Effector CD8-positive, alpha-beta T cell (primary cell): ENCODE measurements at places on chromosomes 11 and 22.

GRCh38 chr11:65216830-65217229 lies 35.1 kb downstream of the CAPN1 start:
- no peak for DNase-seq

DNA sequence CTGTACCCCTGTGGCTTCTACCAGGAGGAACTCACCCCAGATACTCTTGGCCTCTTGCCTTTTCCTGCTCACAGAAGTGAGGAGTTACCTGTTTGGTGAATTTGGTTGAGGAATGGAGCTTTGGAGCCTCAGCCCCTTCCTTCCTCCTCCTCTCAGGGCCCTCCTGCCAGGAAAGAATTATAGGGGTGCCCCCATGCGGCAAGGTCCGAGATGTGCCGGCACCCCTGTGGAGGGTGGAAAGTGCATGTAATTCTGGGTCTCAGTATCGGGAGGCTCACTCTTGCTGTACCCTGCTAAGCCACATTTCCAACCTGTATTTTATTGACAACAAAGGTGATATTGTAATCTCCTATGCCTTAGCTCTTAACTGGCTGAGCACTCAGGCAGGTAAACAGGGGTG lies 13.7 kb upstream of the IGSF22 start:
- no peak for DNase-seq

- no peak for DNase-seq
These were observed 4.5 kb upstream of the MUC5B start for GRCh38 chr11:1218256-1218787.

- DNase-seq: no peak
These were observed 13.2 kb downstream of the EHF start for GRCh38 chr11:34633990-34634693.

- no peak for DNase-seq
These were observed 1391.3 kb downstream of the TBC1D22A start for GRCh38 chr22:48153726-48154125.

DNA sequence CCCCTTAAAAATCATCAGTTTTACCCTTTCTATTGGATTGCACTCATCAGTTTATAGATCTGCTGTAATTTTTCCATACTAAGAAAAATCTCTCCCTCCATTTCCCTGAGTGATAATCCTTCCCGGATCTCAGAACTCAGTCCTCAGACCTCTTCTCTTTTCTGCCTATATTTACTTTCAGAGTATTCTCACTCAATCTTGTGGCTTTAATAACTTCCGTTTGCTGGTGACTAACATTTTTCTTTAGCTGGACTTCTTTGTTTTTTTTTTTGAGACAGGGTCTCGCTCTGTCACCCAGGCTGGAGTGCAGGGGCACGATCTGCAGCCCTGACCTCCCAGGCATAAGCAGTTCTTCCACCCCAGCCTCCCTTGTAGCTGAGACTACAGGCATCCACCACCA lies 10.4 kb downstream of the ATXN10 start:
- DNase-seq: no peak

DNA sequence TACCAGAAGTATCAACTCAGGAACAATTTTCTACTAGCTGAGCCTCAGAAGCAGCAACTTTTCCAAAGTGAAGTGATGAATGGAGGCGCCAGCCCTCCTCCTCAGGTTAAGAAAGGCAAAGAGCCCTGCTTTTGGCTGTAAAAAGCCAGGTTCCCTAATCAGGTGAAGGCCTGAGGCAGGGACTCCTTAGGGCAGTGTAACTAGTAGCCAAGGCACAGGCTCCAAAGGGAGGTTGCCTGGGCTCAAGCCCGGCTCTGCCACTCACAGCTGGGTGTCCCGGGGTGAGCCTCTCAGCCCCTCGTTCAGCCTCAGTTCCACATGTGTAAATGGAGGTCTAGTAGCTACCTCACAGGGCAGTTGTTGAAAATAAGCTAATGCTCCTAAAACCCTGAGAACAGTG lies 19.5 kb downstream of the TSKU start:
- DNase-seq: no peak

DNA sequence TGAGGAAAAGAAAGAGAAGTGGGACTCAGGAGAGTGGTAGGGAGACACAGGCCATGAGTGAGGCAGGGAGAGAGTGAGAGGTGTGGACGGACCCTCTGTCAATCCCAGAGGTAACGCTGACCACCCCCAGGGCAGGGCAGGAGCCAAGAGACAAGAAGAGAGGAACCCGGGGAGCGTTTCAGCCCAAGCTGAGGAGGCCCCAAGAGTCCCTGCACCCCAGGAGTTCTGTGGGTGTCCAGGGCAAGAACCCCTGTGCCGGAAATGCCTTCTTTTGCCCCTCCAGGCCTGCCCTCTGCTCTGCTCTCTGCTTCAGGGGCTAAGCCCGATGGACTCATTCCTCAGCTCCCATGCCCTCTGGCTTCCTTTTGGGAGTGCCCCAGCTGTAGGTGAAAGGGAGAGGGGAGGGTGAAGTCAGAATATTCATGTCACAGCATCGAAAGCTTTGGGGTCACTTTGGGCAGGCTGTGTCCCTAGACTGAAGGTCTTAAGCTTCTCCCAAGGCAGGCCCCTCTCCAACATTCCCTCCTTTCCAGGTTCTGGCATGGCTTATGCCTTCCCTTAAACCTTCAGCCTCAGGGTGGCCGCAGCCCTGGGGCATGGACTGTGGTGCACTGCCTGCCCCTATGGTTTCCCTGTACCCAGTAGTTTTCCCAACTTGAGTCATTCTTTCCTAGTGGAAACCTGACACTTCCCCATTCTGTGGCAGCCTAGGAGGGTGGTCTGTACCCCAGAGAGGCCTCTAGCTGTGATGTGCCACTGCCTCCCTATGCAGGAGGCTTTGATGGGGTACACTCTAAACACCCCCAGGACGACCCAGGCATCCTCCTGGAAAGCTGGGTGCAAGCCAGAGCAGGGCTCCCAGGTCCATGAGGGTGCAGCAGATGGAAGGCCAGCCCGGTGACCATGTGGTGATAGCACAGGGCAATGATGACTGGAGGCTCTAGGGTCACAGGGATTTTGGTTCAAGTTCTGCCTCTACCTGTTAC lies 27.1 kb downstream of the MYEOV start:
- no peak for DNase-seq

- no peak for DNase-seq
These were observed 13.1 kb downstream of the RCOR2 start for GRCh38 chr11:63903884-63904283.

DNA sequence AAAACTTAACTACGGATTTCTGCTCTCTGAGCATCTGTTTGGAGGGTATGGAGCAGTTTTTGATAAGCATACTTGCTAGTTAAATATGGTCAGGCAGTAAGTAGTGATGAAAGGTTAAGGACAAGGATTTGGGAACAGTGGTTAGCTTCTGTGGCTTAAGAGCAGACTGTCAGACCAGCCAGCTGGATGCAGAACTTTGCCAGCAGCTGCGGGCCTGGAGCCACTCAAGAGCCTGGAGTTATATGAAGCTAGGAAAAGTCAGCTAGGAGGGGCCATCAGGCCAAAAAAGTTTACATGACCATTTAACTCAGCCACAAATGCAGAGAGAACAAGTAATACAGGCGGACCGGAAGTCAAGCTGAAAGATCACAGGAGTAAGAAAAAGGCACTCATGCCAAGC lies 1817.7 kb downstream of the LRRC4C start:
- DNase-seq: no peak

GRCh38 chr11:2304506-2305139 lies 2.8 kb downstream of the TSPAN32 start:
- DNase-seq: no peak

DNA sequence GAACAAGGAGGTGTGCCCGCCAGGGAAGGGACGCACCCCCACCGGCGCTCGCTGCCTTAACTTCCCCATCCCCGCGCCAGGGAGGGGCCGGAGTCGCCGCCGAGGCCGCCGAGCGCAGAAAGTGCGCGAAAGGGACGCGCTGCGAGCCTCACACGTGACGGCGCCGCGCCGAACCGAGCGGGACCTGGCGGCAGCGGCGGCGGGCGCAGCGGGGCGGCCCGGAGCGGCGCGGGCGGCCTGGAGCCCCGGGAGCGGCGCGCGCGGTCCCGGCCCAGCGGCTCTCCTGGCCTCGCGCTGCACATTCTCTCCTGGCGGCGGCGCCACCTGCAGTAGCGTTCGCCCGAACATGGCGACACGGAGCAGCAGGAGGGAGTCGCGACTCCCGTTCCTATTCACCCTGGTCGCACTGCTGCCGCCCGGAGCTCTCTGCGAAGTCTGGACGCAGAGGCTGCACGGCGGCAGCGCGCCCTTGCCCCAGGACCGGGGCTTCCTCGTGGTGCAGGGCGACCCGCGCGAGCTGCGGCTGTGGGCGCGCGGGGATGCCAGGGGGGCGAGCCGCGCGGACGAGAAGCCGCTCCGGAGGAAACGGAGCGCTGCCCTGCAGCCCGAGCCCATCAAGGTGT lies at the start of gene SORL1:
Gene SORL1, plus strand, starts transcription at position 329 of the 623 bp plus-strand sequence. Its CDS starts 18 bp downstream, at position 347.
- DNase-seq: peak; percentile 48

DNA sequence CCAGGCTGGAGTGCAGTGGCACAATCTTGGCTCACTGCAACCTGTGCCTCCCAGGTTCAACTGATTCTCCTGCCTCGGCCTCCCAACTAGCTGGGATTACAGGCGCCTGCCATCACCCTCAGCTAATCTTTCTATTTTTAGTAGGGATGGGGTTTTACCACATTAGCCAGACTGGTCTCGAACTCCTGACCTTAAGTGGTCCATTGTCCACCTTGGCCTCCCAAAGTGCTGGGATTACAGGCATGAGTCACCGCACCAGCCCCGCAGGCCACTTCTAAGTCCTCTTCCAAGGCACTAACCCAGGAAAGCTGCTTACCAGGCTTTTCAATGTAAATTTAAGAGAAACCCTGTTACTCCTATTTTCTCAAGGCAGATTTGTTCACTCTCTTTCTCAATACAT lies 50.4 kb downstream of the DENND5A start:
- no peak for DNase-seq

GRCh38 chr22:37249986-37250385 lies 5.9 kb upstream of the RAC2 start:
- no peak for DNase-seq

DNA sequence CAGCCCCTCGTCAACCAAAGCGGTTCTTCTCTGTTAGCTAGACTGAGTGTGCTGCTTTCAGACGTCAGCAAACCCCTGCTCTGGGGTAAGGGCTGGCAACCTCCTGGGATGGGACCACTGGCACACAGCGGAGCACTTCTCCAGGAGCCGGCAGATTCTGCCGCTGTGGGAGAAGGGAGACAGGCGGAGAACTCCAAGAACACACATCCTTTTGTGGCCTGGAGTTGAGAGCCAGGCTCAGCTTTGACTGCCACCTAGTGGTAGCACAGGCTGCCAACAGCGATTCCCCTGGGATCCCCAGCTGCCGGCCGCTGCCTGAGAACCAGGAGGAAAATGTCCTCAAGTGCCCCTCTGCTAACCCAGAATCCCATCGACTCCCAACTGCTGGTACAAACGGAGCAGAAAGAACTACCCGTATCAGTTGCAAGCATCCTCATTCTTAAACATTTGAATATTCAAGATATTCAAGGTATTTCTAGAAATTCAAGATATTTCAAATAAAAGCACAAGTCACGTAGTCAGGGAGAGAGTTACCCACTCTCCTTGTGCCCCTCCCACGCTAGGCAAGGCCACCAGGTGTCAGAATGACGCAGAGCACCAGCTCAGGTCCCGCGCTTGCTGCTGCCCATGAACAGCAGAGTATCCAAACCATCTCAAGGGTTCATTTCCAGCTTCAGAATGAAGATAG lies 4.9 kb downstream of the LTO1 start:
- DNase-seq: peak; percentile 28

- peak; percentile 35 for DNase-seq
These were observed 29.0 kb upstream of the NAP1L4 start for GRCh38 chr11:3021125-3021524.

- peak; percentile 12 for DNase-seq
These were observed 580 bp downstream of the DTX4 start for GRCh38 chr11:59172345-59173079.

DNA sequence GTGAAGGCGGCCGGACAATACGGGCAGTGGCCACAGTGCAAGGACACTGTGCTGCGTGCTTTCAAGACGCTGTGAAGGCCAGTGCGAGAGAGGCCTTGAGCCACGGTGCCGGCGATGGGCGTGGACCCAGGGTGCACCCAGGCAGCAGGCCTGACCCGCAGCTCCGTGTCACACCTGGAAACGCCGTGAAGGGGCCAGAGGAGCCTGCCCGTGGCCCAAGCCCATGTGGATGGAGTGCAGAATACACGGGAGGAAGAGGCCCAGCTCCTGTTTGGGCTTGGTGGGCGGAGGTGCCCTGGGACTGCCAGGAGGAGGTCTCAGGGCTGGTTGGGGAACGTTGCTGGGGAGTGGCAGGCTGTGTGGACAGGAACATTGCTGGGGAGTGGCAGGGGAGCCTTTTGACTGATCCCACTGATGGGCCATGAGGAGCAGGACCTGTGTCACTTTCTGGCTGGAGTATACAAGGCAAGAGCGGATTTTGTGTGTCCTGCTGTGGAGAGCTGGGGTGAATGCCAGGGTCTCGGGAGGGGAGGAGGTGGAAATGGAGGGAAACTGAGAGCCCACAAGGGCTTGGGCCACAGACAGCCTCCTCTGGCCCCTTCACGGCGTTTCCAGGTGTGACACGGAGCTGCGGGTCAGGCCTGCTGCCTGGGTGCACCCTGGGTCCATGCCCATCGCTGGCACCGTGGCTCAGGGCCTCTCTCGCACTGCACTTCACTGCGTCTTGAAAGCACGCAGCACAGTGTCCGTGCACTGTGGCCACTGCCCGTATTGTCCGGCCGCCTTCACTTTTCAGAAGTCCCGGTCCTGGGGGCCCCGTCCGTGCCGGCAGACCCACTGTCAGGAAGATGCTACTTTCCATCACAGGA lies 925.4 kb downstream of the BRD1 start:
- no peak for DNase-seq

DNA sequence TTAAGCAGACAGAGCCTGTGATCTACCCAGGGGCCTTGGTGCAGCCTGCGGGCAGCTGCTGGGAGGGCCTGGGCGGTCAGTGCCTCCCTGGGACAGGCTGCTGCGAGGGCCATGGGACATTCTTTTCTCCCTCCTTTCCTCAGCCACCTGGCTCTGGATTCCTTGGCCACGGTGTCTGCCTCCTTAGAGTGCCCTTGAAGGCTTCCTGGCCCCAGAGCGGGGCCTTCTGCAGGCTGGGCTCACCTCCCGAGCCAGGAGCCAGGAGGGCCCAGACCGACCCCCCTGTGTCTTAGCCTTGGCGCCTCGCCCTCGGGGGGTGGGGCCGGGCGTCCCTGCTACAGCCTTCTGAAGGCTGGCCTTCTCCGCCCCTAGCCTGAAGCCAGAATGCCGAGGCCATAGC lies 231.2 kb downstream of the TBC1D22A start:
- no peak for DNase-seq

DNA sequence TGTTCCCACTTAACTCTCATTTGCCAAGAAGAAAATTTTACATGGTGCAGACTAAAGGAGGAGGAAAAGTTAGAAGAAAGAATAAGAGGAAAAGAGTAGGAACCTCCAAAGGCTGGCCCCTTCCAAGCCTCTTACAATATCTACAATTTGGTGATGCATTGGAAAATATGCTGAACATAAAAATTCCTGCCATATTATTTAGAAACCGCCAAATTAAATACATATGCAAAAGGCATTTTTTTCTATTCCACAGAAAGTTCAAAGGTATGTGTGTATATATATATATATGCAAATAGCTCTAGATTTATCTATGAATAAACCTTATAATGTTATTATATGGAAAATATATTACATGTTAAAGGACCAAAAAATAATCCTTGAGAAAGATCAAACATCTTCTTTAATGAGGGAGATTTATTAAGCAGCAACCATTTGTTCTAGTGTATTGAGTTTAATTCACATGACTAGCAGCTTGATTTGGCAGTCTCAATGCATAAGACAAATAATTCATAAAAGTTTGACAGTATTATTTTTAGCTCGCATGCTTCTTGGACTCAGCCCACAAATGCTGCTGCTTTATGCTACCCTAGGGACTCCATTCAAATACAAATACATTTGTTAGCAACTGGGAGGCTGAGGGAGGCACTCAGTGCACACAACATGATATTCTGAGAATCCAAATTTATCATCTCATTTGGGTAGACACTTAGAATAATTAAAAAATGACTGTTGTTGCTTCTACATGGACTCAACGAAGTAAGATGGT lies 184.9 kb downstream of the SBF2 start:
- no peak for DNase-seq
